Endodermal cell (in vitro differentiated cells): ENCODE measurements at places on chromosomes 1 and 21. TPM values are rescaled to one million over a fixed set of nuclear protein-coding genes. Genes with fewer than 3 reads are reported as not detected.
A peak's percentile ranks its signal among the peaks of the same experiment; 100 is the strongest.

DNA sequence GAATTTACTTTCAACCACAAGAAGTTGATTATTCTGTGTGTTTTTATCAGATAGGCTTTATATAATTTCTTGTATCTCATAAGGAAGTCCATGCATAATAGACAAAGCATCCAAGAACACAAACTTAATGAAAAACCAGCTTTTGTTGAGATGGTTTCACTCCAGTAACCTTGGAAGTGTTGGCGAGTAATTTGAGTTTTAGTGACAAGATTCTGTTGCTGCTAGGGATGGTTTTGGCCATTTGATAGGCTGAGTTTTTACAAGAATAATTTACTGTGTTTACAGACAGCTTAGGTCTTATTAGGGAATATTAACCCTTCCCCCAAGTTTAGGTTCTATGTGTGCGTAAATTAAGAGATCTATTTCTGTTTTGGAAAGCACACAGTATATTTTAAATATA, 513.6 kb downstream of the USP25 start:
- DNase-seq = no peak

- DNase-seq = no peak
Measured at GRCh38 chr1:166676981-166677380, 162.3 kb upstream of the POGK start.

DNA sequence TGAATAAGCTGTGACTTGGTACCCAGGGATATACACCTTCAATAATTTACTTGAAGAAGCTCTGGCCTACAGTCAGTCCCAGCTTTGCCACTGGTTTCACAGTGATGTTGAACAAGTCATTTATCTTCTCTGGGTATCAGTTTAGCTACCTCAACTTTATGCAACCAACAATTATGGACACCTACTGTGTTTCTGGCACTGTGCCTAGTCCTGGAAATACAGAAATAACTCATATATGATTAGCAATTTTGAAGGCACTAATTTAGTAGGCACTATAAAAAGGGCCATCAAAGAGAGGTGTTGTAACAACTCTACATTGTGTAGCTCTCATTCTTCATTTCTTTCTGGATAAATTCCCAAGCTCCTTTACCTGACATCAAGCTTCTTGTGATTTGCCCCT, 88.6 kb upstream of the SPATA6 start:
- no peak for DNase-seq

- DNase-seq = no peak
Measured at GRCh38 chr1:174028495-174028894, 6.3 kb upstream of the RC3H1 start.

- no peak for DNase-seq
Measured at GRCh38 chr1:101407505-101408211, 170.8 kb downstream of the S1PR1 start.

DNA sequence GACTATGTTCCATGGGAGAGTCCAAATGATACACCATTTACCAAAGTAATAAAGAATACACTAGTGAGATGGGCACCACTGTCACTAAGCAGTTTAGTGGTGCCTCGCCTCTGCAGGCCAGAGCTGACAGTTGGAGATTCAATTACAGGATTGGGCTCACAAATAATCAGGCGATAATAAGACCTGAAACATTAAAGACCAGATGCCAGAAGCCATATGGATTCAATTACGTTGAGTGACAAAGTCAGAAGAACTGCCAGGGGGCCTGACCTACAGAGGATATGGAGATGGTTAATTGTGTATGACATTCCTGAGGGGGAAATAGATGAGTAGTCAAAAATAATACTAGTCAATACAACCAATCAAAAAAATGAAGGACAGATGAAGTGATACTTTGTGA, 65.2 kb upstream of the ST6GALNAC5 start:
- no peak for DNase-seq

DNA sequence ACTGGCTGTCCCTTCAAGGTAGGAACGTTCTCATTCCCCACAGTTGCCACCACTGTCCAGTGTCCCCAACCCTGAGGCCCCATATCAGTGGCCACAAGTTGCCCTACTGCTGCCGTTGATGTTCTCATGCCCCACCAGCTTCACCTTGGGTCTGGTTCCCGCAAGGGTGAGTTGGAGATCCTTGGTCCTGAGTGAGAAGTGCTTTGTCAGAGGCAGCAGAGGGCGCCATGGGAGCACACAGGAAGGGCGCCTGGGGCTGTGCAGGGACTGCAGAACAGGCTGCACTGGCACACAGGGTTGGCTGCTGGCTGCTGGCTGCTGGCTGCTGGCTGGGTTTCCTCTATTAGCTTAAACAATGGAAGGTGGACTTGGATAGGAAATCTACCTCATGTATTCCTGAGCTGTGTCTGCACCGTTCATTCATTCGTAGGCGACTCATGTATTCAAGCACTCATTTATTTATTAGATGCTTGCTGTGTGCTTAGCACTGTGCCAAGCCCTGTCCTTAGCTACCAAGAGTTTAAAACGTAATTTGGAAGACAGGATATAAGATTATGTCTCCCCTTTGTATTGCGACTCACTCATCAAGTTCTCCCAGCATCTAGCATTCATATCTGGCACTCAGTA, 2.1 kb upstream of the S100A9 start:
- peak; percentile 89 for DNase-seq

DNA sequence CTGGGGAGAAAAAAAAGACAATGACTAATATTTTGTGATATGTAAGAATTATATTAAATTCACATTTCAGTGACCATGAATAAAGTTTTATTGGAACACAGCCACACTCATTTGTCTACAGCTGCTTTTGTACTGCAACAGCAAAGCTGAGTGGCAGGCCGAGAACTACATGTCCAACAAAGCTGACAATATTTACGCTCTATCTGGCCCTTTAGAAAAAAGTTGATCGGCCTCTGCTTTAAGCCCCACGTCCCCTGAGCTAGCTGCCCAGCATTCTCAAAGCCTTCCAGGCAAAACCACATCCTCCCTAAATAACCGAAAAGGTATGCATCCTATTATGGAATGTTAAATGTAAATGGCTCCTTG, 8.6 kb downstream of the SLC2A1 start:
- no peak for DNase-seq

- no peak for DNase-seq
Measured at GRCh38 chr1:208935517-208936187, 647.9 kb upstream of the CAMK1G start.

GRCh38 chr1:240402326-240402725, 209.6 kb downstream of the GREM2 start:
- no peak for DNase-seq

GRCh38 chr1:224615861-224616755, at the start of gene CNIH3:
Gene CNIH3 (plus strand): TSS chr1:224616317. CDS start chr1:224617175, 858 bp downstream.
- peak; percentile 93 for DNase-seq

DNA sequence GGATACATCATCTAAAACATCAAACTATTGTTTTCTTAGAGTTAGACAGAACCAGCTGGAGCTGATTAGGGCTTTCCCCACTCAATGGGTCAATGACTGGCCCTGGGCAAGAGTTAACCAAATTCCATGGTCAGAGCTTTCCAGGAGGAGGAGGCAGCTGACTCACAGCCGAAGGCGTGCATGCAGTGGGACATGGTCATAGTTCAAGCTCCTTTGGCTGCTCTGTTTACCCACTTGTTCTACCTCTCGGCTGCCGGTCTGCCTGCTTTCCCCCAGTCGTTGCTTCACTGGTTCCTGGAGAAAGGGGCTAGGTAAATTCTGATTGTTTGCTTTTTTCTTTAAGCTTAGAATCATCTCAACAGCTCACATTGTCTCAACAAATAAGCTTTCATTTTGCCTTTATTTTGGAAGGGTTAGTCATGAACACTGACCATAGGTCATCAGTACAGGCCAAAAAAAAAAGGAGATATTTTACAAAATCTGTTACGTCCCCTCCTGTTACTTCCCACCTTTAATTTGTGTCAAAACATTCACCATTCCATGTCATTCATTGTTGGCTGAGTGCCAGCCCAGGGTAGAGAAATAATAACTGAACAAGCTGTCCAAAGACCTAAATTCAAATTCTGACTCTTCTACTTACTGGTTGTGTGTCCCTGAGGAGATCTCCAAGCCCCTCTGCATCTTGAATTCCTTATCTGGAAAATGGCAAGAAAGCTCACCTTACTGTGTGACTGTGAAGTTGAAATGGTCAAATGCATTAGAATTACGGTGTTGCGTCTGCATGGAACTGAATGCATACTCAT, 12.0 kb downstream of the MAB21L3 start:
- no peak for DNase-seq

DNA sequence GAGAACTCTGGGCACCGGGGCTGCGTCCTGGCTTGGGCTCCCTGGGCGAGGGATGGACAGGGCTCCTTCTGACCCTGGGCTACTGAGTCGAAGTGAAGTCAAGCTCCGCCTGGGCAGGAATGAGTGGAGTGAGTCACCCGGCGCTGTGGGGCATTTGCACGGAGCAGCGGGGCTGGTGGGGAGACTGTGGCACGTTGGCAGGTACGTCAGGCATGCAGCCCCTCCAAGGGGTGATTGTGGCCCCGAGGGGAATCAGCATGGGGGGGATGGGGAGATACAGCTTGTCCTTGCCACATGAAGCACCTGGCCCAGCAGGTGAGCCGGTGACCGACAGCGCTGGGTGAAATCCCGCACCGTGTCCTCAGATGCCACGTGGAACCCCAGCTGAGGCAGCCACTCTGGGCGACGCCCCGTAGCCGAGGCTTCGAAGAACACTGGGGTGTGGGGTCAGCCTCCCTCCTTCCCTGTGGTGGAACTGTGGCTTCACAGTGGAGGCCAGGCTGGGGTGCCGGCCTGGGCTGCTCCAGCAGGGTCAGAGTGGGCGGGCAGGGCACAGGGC, 62.3 kb downstream of the COL18A1 start:
- DNase-seq = no peak

GRCh38 chr1:46635205-46635604, 18.6 kb upstream of the MOB3C start:
- DNase-seq = no peak

DNA sequence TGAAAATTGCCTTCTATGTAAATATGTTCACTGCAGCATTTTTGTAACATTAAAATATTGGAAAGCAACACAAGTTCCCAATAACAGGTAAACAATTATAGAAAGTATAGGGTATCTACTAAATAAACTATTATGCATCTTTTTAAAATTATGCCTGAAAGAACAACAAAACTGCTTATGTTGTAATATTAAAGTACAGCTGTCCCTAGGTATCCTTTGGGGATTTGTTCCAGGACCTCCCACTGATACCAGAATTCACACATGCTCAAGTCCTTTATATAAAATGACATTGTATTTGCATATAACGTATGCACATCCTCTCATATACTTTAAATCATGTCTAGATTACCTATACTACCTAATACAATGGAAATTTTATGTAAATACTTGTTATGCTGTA, 121.8 kb upstream of the TNFSF4 start:
- DNase-seq = no peak

DNA sequence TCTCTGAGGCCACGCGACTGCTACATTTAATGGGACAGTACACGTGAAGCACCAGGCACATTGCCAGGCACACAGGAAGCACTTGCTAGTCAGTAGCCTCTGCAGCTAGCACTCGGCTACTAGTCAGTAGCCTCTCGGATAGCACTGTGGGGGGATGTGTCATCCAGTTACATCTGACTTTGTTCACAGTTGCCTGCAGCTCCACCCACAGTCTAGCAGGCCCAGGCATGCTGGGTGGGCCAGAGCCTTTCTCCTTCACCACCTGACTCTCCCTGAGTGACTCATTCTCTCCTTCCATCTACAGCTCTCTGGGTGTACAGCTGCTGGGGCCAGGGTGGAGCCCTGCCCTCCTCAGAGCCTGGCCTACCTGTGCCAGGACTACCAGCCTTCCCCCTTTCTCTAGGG, 51.5 kb downstream of the PTPRF start:
- DNase-seq = peak; percentile 74

OR14A16 gene
- not detected in 2 replicates for total RNA-seq

UQCRHL gene
- total RNA-seq = 1.6 and 2.5 TPM in 2 replicates

MTMR11 gene
- total RNA-seq = 5.3 and 6.6 TPM in 2 replicates

CD1B gene
- total RNA-seq = not detected in 3 replicates

OR2T2 gene
- total RNA-seq = not detected in 2 replicates
